ENCODE measurements at places on chromosomes 2 and 18.

DNA sequence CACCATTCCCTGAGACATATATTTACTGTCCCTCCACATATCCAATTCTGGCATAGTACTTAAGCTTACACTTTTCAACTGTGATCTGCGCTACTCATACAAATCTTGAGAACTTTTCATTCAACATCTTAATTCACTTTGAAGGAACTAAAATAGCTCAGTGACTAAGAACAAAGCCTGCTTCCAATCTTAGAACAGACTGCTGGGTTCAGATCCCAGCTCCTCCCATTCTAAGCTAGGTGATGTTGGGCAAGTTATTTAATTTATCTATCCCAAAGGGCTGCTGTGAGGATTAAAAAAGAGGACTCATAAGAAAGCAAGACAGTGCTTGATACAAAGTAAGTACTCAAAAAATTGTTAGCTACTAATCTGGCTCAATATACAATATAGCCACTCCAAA, 57.9 kb downstream of the UGP2 start:
- no peak for DNase-seq

DNA sequence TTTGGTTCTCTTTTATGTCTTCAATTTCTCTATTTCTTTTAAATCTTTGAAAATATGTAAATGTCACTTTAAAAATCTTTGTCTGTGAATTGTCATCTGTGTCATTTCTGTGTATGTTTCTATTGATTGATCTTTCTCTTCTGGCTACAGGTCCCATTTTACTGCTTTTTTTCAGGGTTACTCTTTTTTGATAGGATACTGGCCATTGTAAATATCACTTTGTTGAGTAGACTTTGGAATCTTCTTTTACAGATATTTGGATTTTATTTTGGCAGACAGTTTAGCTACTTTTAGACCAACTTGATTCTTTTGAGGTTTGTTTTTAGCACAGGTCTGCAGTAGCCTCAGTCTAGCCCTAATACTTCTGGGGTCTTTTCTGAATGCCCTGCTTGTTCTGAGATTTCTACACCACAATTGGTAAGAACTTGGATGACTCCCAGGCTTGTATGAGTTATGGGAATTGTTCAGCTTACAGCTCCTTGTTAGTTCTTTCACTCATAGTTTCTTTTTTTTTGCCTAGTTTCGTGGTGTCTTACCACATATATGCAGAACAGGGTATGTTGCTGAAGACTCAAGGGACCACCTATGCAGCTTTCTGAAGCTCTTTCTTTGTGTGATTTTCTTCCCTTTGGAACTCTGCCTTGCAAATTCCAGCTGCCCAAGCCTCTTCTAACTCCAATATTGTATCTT, 122.2 kb downstream of the QPCT start:
- no peak for DNase-seq

- DNase-seq: no peak
These were observed 14.0 kb downstream of the HRH4 start for GRCh38 chr18:24474406-24474805.

DNA sequence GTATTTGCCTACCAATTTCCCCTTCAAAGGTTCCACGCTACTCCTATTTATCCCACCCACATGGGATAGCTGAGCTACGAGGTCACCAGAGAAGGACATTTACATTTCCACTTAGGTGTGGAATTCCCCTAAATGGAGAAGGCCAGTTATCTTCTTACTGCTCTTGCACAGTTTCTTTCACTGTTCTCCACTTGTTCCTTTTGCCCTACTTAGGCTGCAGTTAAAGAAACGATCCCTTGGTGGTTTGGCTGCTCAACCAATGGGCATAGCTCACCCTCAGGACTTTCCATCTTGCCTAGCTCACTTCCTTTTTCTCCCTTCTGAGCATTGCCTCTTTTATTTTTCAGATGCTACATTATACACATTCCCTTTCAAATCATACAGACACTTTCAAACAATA, 11.2 kb upstream of the NABP1 start:
- DNase-seq: no peak

GRCh38 chr2:2797797-2798196, 466.7 kb upstream of the MYT1L start:
- no peak for DNase-seq

DNA sequence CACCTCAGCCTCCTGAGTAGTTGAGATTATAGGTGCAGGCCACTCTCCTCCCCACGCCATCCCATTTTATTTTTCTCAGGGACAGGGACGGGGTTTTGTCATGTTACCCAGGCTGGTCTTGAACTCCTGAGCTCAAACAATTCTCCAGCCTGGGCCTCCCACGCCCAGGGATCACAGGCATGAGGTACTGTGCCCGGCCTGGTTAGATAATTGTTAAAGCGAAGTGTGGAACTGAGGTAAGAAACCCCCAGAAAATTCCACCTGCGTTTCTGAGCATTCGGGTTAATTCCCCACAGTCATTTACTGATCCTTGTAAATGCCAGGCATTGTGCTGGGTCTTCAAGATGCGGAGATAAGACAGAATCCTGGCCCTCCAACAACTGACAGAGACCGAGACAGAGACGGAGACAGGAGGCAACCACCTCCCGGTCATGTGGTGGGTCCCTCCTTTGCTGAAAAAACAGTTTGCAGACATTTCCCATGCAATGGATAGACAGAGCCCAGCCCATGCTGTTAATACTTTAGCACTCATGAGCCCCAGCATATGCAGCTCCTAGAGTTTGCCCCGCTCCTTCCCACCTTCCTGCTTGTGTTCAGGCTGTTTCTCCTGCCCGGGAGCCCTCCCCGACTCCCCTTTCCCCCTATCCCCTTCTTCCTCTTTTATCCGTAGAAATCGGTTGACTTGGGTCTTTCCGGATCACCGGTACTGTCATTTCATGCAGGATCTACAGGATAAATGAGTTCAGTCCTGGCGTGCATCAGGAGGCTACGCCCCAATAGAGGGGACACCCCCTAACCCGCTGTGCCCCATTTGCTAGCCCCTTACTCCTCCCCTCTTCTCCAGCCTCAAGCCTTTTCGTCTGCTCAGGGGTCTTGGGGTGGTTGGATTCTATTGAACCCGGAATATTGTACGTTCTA, 1.6 kb upstream of the RHOB start:
- DNase-seq: no peak

Data from stimulated activated CD8-positive, alpha-beta memory T cell treated with anti-CD3 and anti-CD28 coated beads, Interleukin-4, amount 100 ng/mL, for 24 hours (primary cell).